ENCODE measurements at places on chromosomes 12 and 14.

DNA sequence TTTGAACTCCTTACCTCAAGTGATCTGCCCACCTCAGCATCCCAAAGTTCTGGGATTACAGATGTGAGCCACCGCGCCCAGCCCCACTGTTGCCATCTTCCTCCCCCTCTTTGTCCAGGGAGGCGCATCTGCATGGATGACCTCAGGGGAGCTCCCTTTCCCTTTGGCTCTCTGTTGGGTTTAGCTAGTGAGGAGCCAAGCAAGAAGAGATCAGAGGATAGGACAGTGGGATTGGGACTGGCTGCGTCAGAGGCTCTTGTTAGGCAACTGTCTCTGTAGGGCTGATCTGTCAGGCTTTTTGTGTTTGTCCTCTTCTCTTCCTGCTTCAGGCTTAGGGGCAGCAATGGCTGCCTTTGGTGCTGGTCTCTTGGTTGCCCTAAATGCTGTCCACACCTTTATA lies 8.5 kb upstream of the IFT81 start:
- DNase-seq = no peak

DNA sequence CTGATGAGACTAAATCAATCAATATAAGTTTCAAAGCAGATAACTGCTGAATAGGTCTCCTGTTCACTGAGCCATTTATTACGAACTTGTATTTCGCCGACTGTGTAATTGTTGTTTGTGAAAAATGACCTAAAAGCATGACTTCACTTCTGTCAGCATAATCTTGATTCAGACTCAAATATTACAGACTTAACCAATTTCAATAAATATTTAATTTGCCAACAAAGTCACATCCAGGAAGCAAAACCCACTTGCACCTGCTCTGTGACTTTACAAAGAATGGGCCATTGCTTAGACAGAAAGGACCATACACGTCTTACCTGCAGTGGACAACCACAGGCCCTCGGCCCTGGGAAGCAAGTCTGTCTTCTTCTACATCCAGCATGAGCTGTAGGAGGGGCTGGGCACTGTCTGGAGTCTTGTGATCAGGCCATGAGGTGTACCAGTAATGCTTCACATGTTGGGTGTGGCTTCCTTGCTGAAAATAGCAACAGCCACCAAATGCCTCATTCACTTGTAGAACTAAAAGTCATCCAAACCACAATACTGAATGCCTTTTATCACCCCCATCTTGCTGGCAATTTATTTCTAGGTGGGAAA lies 23.5 kb upstream of the PTPRB start:
- DNase-seq = no peak

- no peak for DNase-seq
Observed at GRCh38 chr14:98900798-98901197, 371.2 kb downstream of the BCL11B start.

DNA sequence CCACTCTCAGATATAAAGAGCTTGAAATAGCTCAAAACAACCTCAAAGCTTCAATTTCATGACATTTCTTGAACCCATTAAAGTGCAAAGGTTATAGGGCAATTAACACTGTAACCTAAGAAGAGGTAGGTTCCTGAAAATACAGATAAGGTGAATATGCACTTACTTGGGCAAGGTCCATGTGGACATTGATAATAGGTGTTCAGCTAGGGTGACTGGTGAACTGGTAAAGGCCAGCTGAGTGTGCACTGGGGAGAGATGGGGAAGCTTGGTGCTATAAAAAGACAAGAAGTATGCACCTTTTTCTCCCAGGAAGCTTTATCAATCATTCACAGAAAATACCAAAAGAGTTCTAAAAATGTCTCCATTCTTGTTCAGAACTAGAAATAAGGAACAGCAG lies 418.6 kb downstream of the SLC16A7 start:
- no peak for DNase-seq

DNA sequence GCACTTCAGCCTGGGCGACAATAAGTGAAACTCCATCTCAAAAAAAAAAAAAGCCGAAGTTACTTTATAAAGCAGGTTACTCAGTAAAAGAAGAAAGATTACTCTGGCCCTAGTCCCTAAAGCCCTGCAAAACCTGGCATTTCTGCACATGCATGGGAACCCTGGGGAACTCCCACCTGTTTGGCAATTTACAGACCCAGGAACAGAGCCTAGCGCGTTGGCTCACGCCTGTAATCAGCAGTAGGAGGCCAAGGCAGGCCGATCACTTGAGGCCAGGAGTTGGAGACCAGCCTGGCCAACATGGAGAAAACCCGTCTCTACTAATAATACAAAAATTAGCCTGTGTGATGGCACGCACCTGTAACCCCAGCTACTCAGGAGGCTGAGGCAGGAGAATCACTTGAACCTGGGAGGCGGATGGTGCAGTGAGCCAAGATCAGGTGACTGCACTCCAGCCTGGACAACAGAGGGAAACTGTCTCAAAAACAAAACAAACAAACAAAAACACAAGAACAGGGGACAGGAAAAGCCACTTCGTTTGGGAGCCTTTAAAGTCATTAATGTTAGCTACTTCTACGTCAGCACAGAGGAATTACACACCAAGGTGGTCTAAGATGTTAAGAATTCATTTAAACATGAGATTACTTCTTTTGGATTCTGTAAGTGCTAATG lies 34.1 kb upstream of the SPTSSA start:
- no peak for DNase-seq

GRCh38 chr12:107066691-107067090 lies 26.7 kb downstream of the CRY1 start:
- DNase-seq = no peak

DNA sequence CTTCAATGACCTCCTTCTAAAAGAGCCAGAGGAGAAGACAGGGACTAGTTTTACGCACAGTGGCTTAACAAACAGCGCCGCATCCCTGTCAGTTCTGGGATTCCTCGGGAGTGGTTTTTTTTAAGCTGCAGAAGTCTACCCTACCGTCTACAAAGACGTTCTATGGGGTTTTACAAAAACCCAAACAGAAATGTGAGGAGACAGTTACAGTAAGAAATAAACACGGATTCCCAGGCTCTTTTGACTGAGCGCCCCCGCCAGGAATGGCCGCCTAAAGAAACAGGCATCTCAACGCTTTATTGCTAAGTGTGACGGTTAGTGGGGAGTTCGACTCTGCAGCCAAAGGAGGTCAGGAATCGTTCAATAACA lies 484 bp downstream of the ALKBH1 start:
- DNase-seq = no peak

GRCh38 chr14:64720131-64720576 lies 15.9 kb downstream of the PLEKHG3 start:
- DNase-seq = no peak

- no peak for DNase-seq
Observed at GRCh38 chr12:13661005-13661887, 320.2 kb downstream of the GRIN2B start.

DNA sequence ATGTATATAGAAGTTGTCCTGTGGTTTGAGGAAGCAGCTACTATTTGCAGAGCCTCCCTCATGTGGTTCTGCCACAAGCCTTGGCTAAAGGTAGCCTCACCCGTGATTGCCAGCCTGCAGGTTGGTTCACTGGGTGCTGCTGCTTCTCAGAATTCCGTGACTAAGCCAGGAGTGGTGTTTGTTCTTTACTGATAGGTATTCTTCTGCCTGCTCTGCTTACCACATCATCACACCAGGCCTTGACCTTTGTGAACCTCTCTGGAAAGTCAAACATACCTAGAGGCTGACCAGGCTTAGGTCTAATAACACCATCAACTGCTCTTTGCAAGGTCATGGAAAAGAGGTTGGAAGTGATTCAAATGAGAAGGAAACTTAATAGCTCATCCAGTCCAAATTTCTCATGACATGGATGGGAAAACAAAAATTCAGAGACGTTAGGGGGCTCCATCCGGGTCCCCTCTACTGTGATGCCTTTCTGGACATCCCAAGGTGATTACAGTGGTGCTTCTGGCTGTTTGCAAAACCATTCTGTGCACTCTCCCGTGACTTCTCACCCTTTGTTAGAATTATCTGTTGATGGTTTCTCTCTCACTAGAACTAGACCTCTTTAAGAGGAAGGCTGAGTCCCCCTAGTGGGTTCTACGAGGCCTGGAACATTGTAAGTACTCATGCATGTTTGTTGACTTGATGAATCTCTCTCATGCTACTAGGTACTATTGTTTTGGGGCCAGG lies 8.5 kb upstream of the SOCS2 start:
- no peak for DNase-seq

GRCh38 chr14:87892763-87893162 lies 100.2 kb downstream of the GALC start:
- DNase-seq = no peak

DNA sequence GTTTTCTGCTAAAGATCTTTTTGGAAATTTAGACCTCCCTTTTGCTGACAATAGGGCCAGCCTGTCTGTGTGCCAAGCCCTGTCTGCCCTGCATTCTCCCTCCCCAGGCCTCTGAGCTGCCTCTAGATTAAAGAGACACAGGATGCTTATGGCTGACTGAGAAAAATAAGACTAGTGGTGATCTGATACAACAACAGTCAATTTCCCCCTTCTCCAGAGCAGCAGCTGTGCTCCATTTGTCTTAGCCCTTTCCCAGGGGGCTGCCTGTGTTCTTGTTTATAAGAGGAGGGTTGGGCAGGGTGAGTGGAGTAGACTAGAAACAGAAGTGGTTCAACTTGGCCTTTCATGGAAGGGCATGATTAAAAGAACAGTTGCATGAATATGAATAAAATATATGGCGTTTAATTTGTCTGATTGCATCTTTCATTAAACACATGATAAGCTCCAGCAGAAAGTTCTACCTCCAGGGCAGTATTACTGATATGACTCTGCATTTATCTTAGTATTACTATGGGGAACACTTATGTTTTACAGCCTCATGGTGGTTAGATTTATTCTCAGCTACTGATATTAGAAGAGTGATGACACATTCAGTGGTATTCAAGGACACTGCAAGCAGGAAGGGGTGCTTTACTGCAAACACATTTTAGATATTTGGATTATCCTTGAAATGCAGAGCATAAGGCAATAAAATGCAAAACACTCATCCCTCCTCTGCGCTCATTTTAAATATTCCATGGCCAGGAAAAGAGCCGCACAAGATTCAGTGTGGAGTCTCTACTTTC lies 150.2 kb upstream of the CLEC14A start:
- DNase-seq = no peak

DNA sequence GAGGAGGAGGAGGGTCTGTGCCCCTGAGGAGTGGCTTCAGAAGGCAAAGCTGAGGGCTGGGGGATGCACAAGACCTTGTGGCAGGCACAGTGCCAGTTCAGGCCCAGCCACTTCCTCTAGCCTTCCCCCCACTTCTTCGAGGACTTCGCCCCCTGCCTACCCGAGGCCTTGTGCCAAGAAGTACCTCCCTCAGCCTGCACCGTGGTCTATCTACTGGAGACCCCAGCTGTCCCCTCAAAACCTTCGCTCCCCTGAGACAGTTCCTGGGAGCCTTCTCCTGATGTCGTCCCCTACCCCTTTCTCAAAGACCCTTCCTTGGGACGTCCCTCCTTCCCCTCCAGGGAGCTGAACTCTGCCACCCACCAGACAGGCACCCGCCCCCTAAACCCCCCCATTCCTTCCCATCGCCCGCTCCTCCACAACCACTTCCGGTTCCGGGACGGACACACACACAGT lies 604 bp downstream of the ZNF384 start:
- peak; percentile 9 for DNase-seq

DNA sequence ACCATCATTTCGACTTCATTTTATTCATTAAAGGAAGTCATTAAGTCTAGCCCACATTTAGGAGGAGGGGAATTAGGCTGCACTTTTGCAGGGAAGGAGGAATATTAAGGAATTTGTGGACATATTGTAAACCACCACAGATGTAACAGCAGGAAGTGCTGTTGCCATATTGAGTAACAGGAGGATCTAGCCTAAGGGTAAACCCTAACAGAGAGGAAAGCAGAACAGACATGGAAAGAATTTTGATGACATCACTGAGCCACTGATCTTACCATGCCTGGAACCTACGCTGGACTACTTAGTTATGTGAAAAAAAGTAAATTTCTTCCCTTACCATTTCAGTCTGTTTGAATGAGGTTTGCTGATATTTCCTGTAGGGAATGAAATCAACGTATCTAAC lies 100.7 kb upstream of the ATF7IP start:
- no peak for DNase-seq

- no peak for DNase-seq
Observed at GRCh38 chr12:2682296-2683251, 112.2 kb upstream of the FKBP4 start.

DNA sequence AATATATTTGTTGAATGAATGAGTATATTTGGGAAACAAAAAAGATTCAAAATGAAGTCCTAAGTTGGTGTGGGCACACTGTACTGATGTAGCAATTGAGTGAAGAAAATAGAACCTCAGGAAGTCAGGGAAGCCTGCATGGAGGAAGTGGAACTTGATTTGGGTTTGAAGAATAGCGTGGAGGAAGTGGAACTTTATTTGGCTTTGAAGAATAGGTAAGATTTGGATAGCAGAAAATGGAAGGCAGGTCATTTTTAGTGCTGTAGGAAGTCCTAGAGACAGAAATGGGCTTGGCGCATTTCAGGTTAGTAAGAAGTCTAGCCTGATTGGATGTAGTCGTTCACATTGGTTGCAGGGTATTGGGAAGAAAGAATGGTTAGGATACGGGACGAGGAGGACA lies 5.4 kb downstream of the C12orf75 start:
- DNase-seq = no peak

GRCh38 chr14:104075530-104076151 lies 9.9 kb upstream of the ASPG start:
- no peak for DNase-seq

DNA sequence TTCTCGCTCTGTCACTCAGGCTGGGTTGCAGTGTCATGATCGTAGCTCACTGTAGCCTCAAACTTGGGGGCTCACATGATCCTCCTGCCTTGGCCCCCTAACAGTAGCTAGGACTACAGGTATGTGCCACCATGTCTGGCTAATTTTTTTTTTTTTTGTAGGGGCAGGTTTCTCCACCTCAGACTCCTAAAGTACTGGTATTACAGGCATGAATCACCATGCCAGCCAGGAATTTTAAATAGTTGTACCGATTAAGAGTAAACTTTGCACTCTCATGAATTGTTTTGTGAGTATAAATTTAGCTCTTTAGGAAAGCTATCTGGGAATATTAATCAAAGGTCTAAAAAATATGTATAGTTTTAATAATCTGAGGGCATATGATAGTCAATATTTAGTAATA lies 25.5 kb downstream of the YEATS4 start:
- DNase-seq = no peak

GRCh38 chr12:12582895-12583303 lies 20.2 kb upstream of the DUSP16 start:
- DNase-seq = no peak
